Caudate nucleus (tissue), 63 donors: ENCODE measurements at places on chromosomes 16 and 17.

- DNase-seq, result no peak
Measured at GRCh38 chr17:37818689-37819088, 73.8 kb upstream of the HNF1B start.

GRCh38 chr16:11084484-11084875 is 140.1 kb downstream of the CLEC16A start:
- no peak for DNase-seq

GRCh38 chr17:11986179-11986941 is 10.9 kb downstream of the ZNF18 start:
- DNase-seq, result no peak

DNA sequence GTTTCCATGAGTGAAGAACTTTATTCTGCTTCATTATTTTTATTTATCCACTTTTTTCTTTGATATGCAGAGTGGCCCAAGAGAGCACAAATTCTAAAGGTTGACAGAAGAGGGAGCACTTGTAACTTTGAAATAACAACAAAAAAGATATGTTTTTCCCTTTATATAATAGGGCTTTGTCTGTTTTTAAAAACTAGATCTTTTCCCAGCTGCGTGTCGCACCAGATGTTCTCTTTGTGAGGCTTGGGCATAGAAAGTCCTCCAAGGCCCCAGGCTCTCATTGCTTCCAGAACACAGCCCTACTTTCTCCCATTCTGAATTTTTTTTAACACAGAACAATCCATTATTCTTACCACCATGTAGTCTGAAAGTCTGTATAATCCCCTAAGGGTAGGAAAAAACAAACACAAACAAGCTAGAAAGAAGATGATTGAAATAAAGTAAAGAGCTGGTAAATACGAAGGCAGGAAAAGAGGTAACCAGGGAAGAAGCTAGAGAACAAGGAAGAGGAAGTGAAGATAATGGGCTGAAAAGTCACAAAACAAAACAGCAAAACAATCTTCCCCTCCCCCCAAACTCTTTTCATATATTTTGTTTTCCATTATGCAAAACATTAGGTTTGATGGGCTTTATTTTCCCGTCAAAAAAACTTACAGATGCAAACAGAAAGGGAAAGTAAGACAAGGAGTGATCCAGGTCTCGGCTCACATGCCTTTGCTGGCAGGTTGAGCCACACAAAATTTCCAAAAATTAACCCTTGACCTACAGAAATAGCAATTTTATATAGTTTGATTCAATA is 160.4 kb downstream of the ABCA8 start:
- DNase-seq, result no peak

- no peak for DNase-seq
Measured at GRCh38 chr16:67482233-67482924, 968 bp downstream of the AGRP start.

DNA sequence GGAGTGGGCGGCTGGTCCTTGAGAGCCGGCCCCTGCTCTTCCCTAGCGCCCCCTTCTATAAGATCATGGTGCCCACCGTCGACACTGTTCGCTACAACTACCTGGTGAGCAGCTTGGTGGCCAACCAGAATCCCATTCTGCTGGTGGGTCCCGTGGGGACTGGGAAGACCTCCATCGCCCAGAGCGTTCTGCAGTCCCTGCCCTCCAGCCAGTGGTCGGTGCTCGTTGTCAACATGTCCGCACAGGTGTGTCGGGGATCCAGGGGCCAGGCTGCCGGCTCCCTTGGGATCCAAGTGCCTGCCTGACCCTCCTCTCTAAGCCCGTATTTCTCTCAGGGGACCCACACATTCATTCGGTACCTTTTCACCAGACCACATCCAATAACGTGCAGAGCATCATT is 41.4 kb upstream of the KDM6B start:
- DNase-seq, result no peak

GRCh38 chr16:23640615-23640930 is 537 bp downstream of the PALB2 start:
- DNase-seq, result no peak

- DNase-seq, result no peak
Measured at GRCh38 chr16:60510941-60511340, 1525.3 kb downstream of the CDH8 start.

- DNase-seq, result no peak
Measured at GRCh38 chr17:9643611-9644010, 1.7 kb upstream of the USP43 start.

DNA sequence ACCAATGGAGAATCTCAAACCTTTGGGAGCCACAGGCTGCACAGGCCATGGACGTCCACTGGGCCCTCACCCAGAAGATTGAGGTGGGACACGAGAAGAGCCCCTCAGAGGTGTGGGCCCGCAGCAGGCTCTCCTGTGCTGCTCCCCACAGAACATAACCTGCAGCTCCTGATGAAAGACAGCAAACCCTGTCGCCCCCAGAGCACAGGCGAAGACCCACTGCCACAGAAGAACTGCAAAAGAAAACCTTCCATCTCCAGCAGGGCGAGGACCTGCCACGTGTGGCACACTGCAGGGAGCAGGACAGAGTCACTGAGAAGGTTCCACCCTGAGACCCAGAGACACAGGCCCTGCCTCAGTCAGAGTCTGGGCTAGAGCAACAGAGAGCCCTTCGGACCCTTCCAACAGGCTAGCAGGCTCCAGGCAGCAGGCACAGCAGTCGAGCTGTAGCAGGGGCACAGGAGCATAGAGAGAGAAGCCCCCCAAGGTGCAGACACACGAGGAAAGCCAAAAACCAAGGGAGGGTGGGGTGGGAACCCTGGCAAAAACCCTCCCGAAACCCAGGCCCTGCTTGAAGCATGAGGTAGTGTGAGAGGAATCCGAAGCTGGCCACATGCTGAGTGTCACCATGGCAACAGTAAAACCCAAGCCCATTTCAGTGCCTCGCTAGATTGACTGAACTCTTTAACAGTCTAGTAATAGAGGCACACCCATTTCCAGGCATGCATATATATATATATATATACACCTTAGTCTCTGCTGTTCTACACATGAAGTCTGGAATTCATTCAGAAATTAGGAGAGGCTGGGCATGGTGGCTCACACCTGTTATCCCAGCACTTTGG is 60.0 kb upstream of the CHMP6 start:
- DNase-seq, result no peak

- no peak for DNase-seq
Measured at GRCh38 chr16:56743840-56744239, 13.9 kb downstream of the NUP93 start.

GRCh38 chr17:81961087-81961511 is at the start of gene NOTUM:
Gene NOTUM (minus strand): TSS chr17:81961187. CDS start chr17:81960909, 278 bp downstream.
- DNase-seq, result no peak

GRCh38 chr17:77034677-77035424 is 105.9 kb upstream of the SEC14L1 start:
- DNase-seq, result no peak

GRCh38 chr17:62832405-62832804 is 24.3 kb upstream of the MARCHF10 start:
- no peak for DNase-seq

GRCh38 chr16:20353379-20353778 is 864 bp upstream of the UMOD start:
- no peak for DNase-seq

DNA sequence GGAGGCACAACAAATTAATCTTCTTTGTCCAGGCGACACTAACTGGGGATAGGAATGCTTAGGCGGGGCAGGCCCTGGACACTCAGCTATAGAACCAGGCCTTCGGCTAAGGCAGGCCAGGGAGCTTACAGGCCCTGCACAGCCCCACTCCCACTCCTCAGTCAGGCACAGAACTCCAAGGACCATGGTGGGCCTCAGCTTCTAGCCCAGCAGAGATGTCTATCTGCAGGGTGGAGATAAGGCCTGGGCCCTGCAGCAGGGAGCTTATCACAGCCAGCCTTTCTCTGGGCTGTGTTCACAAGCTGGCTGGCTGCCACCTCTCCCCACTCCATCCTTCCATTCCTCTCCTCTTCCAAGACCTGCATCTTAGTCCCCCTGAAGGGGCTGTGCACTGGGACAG is 68.1 kb downstream of the TMEM132E start:
- DNase-seq, result no peak

DNA sequence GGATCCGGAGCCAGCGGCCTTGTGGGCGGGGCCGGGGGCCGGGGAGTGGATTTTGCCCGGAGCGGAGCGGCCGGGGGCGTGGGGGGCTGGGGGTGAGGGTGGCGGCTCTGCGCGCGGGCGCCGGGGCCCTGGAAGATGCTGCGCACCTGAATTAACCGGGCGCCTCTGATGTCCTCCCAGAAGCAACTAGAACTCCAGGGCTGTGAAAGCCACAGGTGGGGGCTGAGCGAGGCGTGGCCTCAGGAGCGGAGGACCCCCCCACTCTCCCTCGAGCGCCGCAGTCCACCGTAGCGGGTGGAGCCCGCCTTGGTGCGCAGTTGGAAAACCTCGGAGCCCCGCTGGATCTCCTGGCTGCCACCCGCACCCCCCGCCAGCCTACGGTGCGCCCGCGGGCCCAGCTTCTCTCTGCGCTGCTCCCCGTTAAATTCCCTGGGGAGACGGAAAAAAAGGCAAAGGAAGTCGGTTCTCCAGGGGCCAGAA is 549 bp downstream of the SLC26A11 start:
- DNase-seq, result peak; percentile 9

DNA sequence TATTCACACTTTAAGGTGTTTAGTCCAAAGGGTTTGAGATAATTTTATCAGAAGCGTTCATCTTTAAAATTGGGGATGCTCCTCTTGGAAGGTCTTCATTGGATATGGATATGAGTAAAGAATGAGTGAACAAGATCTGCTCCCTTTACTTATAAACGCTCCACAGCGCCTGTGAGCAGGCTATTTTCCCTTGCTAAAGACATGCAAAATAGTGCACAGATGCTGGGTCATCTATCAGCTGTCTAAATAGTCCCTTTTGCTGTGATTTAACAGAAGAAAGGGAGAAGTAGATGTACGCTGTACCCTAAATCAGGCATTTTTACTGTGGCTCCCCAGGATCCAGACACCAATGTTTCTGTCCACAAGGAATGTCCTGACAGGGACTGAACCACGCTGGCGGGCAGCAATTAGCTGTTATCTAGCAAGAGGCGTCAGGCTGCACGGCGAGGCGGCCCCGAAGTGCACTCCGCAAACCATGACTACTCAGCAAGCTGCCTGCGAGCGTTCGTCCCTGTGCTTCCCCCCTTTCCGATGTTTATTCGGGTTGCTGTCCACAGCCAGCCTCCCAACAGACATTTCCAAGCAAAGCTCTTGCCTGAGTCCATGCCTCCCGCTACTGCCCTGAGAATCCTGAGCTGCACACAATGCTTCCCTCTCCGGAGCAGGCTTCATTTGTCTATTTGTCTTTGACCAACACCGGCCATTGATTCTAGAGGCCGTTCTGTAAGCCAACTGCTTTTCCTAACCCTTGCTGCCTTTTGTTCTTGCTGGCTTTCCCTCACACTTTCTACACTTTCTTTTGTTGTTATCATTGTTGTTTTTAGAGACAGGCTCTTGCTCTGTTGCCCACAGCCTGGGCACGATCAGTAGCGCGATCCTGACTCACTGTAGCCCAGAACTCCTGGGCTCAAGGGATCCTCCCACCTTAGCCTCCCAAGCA is 55.7 kb upstream of the CNEP1R1 start:
- no peak for DNase-seq

DNA sequence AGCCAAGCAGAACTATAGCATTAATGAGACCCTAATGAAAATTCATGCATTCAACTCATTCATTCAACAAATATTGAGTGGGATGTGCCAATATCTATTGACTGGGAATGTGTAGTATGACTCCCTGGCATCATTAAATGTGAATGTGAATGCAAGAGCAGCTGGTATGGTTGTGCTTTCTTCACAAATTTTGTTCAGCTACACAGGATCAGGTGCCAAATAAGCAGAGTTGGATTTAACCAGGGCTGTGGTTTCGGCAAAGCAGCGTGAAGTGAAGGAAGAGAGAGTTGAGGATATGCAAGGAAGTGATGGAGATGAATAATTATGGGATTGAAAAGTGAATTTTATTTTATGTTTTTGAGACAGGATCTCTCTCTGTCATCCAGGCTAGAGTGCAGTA is 87.1 kb upstream of the HNF1B start:
- DNase-seq, result no peak

- no peak for DNase-seq
Measured at GRCh38 chr16:2422123-2422867, 7.0 kb upstream of the CCNF start.

- no peak for DNase-seq
Measured at GRCh38 chr17:49414271-49414621, 436 bp downstream of the PHB1 start.

DNA sequence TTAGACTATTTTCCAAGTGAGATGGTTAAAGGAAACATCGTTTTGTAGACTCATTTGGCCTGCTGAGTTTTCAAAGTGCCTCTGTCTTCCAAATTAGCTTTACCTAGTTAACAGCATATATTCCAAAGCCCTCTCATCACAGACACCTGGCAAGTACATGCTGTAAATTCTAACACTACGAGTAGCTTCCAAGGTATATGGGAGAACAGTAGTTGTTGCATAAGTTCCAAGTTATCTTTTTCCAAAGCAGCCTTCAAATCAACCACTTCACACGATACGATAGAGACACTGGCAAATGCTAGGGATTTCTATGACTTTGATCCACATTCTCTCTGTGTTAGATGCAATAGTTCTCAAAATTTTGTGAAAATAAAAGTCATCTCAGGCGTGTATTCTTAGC is 299.3 kb downstream of the CNTNAP4 start:
- DNase-seq, result no peak

DNA sequence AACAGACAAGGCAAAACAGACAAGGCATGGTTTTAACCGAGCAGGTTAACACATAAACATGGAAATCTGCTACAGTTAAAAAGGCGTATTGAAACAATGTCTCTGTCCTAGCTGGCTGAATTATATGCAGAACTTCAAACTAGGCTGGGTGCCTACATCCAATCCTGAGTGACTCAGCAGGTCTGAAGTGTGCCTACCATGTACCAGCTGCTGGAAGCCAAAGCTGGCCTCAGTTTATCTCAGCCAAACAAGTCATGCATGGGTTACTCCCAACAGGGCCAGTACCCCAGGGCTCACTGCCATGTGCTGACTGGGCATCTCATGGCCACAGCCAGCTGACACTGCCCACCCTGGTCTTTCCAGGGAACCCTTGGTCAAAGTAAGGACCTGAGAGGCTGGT is 4.0 kb downstream of the C1QBP start:
- no peak for DNase-seq

- no peak for DNase-seq
Measured at GRCh38 chr17:19244781-19245180, 7.6 kb downstream of the EPN2 start.

DNA sequence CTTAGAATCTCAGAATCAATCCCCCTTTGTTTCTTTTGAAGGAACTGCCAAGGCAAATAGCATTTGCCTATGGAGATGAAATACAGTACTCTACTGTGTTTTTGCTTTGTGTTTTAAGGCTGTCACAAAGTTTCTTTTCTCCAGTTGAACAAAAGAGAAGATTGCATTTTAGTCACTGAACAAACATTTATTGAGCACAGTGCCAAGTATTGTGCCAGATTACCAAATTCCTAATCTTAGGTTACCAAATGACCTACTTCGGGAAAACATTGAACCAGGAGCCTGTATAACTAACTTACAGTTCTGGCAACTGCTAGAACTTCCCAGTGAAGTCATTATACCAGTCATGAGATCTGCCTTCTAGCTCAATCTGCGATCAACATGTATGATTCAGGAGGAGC is 3.0 kb upstream of the UBB start:
- no peak for DNase-seq
